ENCODE measurements at places on chromosomes 13 and 19. TPM values are rescaled to one million over a fixed set of nuclear protein-coding genes. Genes with fewer than 3 reads are reported as not detected.

FGF22 gene
- polyA plus RNA-seq, result 1.6 TPM

CYP4F12 gene
- 0.73 TPM for polyA plus RNA-seq

DIAPH3 gene
- polyA plus RNA-seq, result 2.8 TPM

ZNF433 gene
- 0.75 TPM for polyA plus RNA-seq

Measured in brain (organoid and tissue), 16 donors.